ENCODE measurements at places on chromosomes 12 and 14.

GRCh38 chr12:115942346-115942745 is 335.1 kb downstream of the MED13L start:
- DNase-seq = no peak

GRCh38 chr12:71655907-71656306 is 7.7 kb downstream of the ZFC3H1 start:
- no peak for DNase-seq

- no peak for DNase-seq
Observed at GRCh38 chr12:30988646-30989286, 62.2 kb downstream of the TSPAN11 start.

GRCh38 chr12:102430661-102431060 is 49.7 kb downstream of the IGF1 start:
- no peak for DNase-seq

DNA sequence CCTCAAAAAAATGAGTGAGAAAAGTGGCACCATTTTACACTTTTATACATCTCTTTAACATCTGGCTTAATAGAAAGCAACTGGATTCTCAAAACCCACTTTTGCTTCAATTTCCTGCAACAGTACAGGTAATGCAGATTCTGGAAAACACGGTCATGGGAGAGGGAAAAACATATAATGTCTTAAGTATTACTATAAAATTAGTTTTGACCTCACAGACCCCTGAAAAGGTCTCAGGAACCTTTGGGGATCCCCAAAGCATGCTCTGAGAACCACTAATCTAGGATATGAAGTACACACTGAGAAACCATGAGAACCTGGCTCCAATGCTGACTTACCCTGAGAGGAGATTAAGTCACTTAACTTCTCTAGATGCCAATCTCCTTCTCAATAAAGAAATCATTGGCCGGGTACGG is 64.7 kb downstream of the PPP2R5E start:
- no peak for DNase-seq

DNA sequence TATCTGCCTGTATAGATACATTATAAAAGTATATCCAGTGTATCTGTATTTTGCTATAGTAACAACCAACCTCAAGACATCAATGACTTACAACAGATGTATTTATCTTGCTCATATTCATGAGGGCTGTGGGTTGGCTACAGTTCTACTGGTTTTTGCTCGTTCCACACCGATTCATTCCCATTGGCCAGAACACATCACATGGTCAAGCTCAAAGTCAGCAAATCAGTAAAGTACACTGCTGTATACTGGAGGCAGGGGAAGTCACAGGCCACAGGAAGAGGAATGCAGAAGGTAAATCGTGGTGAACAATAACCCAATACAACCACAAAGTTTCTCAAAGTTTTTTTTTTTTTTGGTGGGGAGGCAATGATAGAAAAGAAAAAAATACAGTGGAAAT is 180.0 kb upstream of the CDKN3 start:
- no peak for DNase-seq

GRCh38 chr14:22607291-22607690 is 9.2 kb downstream of the ABHD4 start:
- DNase-seq = no peak

- no peak for DNase-seq
Observed at GRCh38 chr12:23221066-23221465, 596.1 kb downstream of the ETNK1 start.

- DNase-seq = no peak
Observed at GRCh38 chr12:93603762-93604161, 31.3 kb downstream of the SOCS2 start.

DNA sequence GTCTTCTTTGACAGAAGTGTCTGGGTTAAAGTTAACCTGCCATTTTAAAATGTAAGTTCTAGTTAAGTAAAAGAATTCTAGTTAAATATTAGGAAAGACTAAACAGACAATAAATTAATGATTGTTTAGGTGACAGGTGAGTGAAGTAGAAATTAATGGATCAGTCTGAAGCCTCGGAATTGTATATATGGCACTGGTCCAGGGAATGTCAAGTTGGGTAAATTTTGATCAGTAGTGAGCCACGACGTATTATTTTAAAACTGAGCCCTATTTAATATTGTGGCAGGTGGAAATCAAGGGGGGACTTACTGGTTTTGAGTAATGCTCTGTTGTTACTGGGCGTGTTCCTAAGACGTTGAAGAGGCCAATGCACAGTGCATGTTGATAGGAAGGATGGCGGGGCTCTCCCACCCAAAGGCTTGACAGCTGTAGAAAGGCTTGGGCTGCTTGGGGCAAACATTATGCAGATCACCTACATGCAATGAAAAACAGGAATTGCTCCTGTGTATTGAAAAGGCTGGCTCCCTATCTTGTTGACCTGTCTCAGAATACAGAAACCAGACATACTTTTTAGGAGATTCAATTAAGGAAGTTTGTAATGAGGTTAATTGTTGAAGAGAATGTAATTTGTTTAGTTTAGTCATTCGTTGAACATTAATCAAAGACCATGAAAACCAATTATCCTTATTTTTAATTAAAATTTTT is 5.9 kb upstream of the PPFIBP1 start:
- no peak for DNase-seq

DNA sequence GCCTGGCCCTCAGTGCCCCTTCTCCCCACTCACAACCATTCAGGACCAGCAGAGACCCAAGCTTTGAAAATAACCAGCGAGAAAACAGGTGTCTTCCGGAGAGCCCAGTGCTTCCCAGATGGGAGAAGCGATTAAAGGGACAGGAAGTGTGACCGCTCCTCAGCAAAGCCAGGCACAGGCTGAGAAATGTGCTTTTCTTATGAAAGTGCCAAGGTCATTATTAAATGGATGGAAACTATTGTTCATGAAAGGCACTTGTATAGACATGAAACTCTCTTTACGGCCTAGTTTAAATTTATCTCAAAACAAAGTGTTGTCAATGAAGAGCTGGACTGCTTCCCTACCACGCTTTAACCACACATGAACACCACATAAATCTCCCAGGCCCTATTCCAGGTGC is 210.4 kb downstream of the SPTSSA start:
- no peak for DNase-seq

DNA sequence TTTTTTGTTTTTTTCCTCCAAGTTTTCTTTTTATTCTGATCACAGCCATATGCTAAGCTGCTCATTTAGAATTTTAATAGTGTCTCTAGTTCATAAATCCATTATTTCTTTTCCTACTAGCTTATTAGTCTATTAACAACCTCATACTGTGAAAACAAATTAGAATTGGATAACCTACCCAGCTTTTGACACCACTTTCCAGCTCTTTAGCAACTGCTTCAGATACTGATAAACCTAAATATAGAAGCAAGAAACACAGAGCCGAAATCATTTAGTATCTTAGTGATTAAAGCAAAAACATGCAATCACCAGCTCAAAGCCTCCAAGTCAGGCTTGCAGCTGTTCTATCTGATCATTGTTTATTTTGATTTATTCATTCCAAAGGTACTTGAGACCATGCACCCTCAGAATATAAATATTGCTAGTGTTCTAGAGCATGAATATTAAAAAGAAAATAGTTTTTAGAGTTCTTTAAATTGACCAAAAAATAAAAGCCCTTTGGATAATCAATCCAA is 121.5 kb downstream of the STXBP6 start:
- DNase-seq = no peak

DNA sequence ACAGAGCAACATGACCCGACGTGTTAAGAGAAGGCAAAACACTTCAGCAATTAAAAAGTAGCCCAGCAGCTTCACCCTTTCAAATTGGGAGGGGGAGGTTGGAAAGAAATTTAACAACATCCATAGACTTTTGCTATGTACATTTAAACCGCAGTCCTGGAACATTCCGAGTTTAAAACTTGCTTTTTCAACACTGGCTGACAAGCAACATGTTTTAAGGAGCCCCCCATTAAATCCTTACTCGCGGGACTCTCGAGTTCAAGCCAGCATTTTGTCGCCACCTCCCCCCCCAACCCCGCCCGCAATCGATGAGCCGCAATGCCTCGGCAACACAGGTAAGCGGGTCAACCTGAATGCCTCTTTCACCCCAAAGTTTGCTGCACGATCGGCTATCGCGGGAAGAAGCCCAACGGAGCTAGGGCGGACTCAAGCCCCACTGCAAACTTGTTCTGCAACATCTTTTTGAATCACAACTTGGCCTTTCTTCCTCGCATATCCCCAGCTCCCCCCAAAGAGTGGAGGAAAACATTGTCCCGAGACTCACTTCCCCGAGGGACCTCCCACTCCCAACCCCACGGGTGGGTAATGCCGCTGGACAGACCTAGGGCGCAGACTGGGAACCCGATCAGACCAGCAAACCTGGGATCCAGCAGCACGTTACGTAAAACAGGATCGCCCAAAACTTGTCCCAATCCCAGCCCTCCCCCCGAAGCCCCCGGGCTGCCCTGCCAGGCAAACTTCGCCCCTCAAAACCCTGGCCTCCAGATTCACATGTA is 777 bp downstream of the ZFP36L1 start:
- DNase-seq = no peak

DNA sequence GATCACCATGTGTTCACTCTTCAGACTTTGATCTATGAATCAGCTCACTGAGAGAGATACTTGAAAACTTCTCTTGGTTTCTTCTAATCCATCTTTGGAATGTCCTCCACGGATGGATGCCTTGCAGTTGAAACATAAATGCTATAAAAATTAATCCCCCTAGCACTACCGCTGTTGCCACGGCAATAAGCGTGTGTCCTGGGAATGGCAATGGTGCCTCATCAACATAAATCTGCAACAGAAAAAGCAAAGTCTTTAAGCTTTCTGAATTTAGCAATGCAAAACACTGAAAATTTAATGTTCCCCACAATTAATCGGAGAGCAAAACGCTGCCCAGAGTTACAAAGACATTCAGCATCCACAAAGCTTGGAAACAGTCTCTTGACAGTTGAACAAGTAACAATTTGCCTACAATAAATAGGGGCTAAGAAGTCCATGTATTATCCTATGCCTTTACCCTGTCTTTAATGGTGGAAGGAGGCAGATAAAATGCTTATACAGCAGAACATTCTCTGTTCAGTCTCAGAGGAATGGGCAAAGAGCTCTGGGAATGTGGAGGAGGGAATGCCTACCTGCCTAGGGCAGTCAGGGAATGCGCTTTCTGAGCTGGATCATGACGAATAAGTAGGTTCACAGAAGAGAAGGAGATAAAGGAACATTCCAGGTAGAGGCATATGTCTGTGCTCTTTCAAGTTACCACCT is 70.9 kb upstream of the PPP4R3A start:
- DNase-seq = no peak

DNA sequence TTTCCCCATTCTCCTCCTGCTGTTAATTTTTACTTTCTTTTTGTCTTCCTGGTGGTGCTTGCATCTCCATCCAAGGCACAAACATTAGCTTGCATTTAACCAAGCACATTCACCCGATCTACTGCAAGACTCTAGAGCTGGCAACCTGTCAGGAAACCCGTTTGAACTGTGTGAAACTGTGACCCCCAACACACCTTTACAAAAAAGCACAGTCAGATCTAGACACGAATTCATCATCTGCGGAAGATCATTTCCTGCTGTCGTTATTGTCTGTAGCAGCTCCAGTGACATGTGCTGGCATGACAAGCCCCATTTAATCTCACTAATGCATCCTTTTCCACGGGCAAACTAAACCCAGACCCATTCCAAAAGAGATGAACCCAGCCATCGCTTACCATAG is 340.5 kb downstream of the VRK1 start:
- no peak for DNase-seq

DNA sequence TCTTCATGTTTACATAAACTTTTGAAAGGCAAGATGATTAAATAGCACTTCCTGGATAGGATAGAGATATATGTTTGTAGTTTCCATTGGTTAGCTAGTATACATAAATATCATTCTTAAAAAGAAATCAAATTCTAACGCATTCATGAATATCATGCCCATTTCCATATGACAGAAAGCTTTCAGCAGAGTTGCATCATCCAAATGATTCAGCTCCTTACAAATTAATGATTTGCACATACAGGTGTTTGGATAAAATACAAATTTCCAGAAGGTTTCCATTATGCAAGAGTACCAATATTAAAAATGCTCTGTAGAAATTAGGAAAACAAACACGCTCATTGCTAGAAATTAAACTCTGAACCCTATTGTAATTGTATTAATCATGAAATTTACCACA is 264.4 kb downstream of the FOXG1 start:
- no peak for DNase-seq

DNA sequence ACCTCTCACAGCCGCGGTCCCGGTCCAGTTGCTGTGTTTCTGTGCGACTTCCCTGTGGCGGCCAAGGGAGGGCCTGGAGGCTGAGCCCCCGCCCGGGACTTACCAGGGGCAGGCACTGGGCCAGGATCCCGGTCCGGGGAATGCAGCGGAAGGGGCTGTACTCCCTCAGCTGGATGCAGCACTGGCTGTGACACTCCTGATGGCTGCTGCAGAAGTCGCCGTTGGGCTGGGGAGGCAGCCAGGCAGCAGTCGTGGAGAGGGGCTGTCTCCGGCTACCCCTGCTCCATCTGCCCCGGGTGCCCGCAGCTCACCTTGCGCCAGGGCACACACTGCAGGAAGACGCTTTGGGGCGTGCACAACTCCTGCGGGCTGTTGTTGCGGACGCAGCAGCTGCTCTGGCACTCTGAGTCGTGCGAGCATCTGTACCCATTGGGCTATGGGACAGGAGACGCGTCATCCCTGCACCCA is 6.2 kb downstream of the LRCOL1 start:
- no peak for DNase-seq

- no peak for DNase-seq
Observed at GRCh38 chr12:29650371-29650770, 133.4 kb downstream of the TMTC1 start.

GRCh38 chr14:101070540-101071492 is 167.3 kb upstream of the RTL1 start:
- DNase-seq = no peak

- no peak for DNase-seq
Observed at GRCh38 chr14:97337670-97338069, 540.5 kb downstream of the VRK1 start.

DNA sequence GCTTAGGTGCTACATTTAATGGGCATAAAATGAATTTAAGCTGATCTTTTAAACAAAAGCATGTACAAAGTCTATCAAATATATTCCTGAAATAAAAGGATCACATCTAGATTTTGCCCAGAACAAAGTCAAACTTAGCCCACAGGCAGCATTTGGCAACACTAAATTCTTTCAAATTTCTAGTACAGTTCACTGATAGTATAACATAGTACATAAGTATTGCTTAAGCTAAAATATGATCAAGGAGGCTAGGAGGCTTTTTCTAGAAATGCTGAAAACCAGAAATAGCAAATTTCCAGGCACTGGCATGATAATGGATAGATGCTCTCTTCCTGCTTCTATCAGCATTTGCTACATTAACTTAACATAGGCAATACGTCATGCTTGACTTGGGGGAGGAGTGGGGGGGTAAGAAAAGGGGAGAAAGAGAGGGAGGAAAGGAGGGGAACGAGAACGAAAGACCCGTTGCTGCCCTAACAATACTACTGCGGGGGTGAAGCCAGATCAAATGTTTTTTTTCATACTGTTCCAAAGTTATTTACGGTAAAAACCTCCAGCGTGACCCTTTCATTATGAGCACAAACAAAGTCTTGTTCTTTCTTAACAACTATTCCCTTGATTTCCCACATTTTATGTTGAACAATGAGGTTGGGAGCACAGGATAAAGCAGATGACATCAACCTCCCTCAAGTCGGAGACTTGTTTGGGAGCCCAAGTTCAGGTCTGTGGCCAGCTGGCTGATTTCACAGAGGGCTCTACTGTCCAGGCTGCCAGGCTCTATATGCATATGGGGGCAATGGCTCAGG is 10.6 kb downstream of the TMED10 start:
- DNase-seq = no peak

- DNase-seq = no peak
Observed at GRCh38 chr12:94704452-94705306, 54.3 kb upstream of the TMCC3 start.
